Hematopoietic multipotent progenitor cell treated with erythropoietin and hydrocortisone succinate and interleukin-3 and kit ligand, for 4 days (in vitro differentiated cells): ENCODE measurements at places on chromosomes 6 and 20.

GRCh38 chr6:161029195-161029809 is 37.7 kb downstream of the MAP3K4 start:
- peak; percentile 20 for DNase-seq

GRCh38 chr6:104688283-104688969 is 171.3 kb downstream of the HACE1 start:
- DNase-seq = no peak

DNA sequence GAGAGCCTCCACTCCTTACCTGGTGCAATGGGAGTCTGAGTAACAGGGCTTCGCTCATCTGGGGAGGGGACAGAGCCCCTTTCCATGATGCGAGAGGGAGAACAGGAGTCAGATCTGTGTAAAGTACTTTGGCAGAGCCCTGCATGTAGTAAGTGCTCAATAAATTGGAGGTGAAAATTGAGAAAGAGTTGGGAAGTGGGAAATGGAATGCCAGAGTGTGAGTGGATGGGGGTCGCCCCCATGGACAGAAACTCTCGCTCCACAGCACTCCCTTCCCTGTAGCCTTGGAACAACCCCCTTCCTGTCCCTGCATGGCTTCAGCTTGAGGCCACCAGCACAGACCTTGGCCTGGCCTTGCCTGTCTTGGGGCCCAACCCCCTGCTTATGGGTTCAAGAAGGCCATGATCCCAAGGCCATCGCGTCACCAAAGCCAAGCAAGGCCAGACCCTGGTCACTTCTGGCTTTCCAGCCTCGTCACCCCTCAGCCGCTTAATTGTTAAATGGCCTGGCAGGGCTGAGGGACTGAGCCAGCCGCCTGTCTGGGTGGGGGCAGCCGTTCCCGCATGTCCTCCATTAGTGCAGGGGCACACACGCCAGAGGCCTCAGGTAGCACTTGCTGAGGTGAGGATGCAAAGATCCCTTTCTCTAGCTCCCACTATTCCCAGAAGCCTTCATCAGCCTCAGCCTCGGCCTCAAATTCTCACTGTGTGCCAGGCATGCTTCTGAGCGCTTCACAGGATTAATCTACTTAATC is 93.7 kb upstream of the PTPN1 start:
- no peak for DNase-seq

- peak; percentile 92 for DNase-seq
Measured at GRCh38 chr6:149895833-149896271, 2.1 kb downstream of the RAET1E start.

GRCh38 chr6:87653074-87653962 is 48.7 kb downstream of the AKIRIN2 start:
- DNase-seq = no peak

GRCh38 chr6:108559884-108560462 is 744 bp upstream of the FOXO3 start:
- peak; percentile 65 for DNase-seq

- DNase-seq = no peak
Measured at GRCh38 chr6:156113631-156114030, 658.0 kb upstream of the NOX3 start.

DNA sequence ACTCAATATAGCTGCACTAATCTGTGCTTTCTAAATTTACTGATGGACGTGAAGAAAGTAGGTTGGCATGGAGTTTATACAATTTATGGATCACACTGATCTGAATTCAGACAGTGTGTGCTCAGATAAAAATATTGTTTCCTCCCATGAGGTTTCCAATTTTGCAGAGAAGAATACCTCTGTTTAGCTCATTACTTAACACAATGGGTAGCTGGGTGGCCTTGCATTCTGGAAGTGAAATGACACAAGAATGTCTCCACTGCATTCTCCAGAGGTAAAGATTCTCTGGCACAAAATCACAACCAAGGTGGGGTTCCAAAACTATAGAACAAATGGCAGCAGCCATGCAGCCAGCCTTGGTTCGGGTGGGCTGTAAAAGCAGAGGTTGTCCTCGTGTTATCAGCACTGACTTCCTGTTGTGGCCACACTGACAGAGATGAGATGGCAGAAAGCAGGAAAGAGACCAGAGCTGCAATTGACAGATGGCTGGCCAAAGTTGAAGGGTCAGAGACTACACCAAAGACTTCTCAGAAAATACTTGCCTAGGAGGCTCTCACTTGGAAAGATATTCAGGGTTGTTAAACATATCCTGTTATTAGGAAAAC is 50.2 kb downstream of the HDAC2 start:
- peak; percentile 85 for DNase-seq

DNA sequence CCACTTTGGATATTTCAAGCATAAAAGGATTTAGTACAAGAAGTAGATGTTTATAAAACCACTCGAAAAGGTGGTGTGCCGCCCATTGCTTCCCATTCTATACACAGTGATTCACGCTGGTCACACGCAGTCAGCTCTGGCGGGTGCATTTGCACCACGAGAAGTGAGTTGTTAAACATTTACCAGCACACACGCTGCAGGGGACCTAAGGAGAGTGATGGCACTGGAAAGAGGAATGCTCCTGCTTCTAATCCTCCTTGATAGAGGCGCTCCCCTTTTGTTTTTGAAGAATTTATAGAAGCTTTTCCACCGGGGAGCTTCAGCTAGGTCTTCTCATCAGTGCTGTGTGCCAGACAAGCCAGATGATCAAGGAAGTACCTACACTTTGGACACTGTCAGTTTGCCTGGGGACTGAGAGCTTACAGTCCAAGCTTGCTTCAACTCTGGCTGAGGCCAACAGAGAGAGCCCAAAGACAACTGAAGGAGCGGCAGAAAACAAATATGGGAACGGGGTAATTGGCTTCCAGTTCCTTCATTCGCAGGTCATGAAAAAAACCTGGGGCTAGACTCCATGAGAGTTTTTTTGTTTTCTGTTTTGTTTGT is 31.2 kb downstream of the MUC22 start:
- no peak for DNase-seq

GRCh38 chr6:166167801-166168615 is at the start of gene TBXT:
Gene TBXT (minus strand): TSS chr6:166167851. CDS start chr6:166167591, 260 bp downstream.
- DNase-seq = no peak

GRCh38 chr6:13437218-13437996 is 50.0 kb downstream of the GFOD1 start:
- DNase-seq = peak; percentile 82

- DNase-seq = no peak
Measured at GRCh38 chr20:15318682-15319081, 981.3 kb upstream of the FLRT3 start.

- DNase-seq = no peak
Measured at GRCh38 chr6:31528821-31529328, at the start of gene MCCD1. Gene MCCD1 (plus strand): TSS chr6:31528962. CDS start chr6:31529015, 53 bp downstream.

DNA sequence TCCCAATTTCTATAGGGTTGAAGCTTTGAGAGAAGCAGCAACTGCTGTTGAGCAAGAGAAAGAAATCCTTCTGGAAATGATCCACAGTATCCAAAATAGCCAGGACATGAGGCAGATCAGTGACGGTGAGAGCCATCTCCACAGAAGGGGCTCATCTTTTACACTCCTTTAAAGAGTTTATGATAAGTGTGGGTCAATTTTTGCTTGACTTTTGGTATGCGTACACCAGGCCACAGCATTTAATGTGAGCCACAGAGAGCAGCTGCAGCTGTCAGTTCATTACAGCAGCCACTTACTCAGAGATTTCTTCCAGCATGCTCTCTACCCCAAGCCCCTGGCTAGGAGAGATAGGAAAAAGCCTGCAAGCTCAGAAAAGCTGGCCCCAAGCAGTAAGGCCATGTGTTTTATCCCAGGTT is 9.9 kb downstream of the BAG2 start:
- DNase-seq = peak; percentile 62
